ENCODE measurements at places on chromosomes 5 and 9. TPM values are rescaled to one million over a fixed set of nuclear protein-coding genes. Genes with fewer than 3 reads are reported as not detected.

DNA sequence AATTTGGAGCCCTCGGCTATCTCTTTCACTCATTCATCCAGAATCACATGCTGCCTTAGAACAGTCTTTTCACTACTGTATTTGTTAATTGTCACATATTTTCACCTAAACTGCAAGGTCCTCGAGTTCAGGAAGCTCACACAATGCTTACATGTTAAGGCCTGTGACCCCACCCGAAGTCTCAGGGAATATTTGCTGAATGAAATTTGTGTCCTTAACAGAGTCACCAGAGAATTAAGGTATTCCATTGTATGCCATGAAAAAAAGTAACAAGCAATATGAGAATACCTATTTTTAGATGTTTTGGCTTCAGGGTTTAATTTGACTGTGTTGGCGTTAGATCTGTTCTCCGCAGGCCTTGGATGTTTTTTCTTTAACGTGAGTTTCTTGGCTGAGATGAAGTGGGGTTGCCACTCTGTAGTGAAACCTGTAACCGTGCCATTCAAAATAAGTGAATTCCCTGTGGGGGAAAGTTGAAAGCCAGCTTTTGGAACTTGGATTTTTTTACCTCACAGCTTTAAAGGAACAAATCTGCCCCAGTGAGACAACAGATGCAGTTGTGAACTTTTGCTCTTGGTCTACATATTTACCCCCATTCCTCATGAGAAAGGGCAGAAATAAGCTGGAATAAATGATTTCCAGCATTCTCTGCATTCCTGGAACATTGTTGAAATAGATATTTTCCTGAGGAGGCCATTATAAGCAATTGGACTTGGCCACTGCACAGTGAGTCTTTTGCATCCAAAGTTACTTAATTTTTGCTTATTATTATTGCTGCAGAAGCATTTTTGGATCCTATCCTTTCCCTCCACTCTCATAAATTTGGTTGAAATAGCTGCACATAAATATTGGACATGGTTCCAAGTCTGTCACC lies 35.9 kb upstream of the FBP1 start:
- H3K27me3 ChIP-seq, result no peaks in the 10 kb centered on the region
- peaks cover 15% of the 10 kb centered on the region for H3K4me1 ChIP-seq
- H3K27ac ChIP-seq, result peak overlapping the region; percentile 41
- no peaks in the 10 kb centered on the region for H3K36me3 ChIP-seq
- H3K4me3 ChIP-seq, result no peak overlapping the region

GRCh38 chr5:56037531-56038010 lies 42.8 kb upstream of the IL6ST start:
- no peak overlapping the region for H3K27ac ChIP-seq
- H3K36me3 ChIP-seq, result no peaks in the 10 kb centered on the region
- no peaks in the 10 kb centered on the region for H3K27me3 ChIP-seq
- no peaks in the 10 kb centered on the region for H3K4me1 ChIP-seq
- DNase-seq, result peak; percentile 9

GRCh38 chr9:136858844-136859757 lies 7.0 kb downstream of the MAMDC4 start:
- peaks cover 26% of the 10 kb centered on the region for H3K36me3 ChIP-seq
- H3K4me3 ChIP-seq, result no peak overlapping the region
- peak; percentile 87 for DNase-seq

- DNase-seq, result peak; percentile 3
- H3K27me3 ChIP-seq, result peaks cover 7% of the 10 kb centered on the region
- no peak overlapping the region for H3K4me3 ChIP-seq
- H3K4me1 ChIP-seq, result peaks cover 7% of the 10 kb centered on the region
- H3K36me3 ChIP-seq, result no peaks in the 10 kb centered on the region
Observed at GRCh38 chr5:1007681-1008450, 736 bp upstream of the NKD2 start.

DNA sequence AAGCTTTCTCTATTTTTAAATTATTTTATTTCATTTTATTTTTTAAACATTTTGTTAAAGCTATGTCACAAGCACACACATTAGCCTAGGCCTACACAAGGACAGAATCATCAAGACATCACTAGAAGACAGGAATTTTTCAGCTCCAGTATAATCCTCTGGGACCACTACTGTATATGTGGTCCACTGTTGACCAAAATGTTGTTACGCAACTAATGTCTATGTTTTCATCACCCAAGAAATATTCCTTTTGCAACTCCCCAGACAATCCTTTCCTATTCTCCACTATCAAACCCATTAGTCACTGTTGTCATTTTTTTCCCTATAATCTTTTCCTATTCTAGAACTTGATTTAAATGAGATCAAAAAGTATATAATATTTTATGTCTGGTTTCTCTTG lies 2371.7 kb upstream of the C9orf72 start:
- no peaks in the 10 kb centered on the region for H3K27me3 ChIP-seq
- H3K4me1 ChIP-seq, result no peaks in the 10 kb centered on the region

DNA sequence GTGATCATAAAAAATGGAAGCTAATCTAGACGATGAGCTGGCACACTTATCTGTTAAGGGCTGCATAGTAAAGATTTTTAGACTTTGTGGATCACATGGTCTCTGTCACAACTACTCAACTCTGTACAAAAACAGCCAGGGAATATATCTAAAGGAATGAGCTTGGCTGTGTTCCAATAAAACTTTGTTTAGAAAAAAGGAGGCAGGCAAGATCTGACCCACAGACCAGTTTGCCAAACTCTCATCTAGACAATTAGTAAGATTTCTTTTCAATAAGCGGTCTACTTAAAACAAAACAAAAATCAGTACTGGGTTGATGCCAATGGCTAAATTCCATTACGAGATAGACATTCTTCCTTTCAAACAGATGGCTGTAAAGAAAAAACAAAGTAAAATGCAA lies 53.0 kb upstream of the RETREG1 start:
- no peak overlapping the region for H3K27ac ChIP-seq
- no peak for DNase-seq
- H3K4me3 ChIP-seq, result no peak overlapping the region
- no peaks in the 10 kb centered on the region for H3K27me3 ChIP-seq

Gene TLE1
- 40.7 TPM for total RNA-seq

Gene TCERG1
- total RNA-seq, result 106 TPM

Gene RMI1
- 7.2 TPM for total RNA-seq
